SJSA1 (cell line): ENCODE measurements at places on chromosomes 11 and 22.
A peak's percentile ranks its signal among the peaks of the same experiment; 100 is the strongest.

DNA sequence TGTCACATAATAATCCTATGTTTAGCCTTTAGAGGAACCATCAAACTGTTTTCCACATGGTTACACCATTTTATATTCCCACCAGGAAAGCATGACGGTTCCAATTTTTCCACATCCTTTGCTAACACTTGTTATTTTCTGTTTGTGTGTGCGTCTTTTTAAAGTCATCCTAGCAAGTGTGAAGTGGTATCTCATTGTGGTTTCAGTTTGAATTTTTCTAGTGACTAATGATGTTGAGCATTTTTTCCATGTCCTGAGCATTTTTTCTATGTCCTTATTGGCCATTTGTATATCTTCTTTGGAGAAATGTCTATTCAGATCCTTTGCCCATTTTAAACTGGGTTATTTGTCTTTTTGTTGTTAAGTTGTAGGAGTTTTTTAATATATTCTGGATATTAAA lies 53.7 kb upstream of the DEPDC7 start:
- no peak for DNase-seq

DNA sequence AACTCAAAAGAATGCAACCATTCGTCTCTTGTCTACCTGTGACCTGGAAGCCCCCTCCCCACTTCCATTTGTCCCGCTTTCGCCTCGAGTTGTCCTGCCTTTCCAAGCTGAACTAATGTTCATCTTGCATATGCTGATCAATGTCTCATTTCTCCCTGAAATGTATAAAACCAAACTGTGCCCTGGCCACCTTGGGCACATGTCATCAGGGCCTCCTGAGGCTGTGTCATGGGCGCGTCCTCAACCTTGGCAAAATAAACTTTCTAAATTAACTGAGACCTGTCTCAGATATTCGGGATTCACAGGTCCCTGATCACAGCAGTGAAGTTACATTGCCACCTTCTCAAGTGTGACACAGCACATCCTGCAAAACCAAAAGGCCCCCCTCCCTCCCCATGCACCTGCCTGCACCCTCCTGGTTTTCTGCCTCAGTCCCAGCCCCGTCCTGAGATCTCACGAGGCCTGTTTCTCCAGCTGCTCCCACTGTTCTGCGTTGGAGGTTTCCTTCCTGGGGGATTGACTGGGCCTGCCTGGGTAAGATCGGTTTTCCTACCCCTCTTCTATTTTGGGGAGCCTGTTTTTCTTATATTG lies 1328.7 kb downstream of the TBC1D22A start:
- no peak for DNase-seq

DNA sequence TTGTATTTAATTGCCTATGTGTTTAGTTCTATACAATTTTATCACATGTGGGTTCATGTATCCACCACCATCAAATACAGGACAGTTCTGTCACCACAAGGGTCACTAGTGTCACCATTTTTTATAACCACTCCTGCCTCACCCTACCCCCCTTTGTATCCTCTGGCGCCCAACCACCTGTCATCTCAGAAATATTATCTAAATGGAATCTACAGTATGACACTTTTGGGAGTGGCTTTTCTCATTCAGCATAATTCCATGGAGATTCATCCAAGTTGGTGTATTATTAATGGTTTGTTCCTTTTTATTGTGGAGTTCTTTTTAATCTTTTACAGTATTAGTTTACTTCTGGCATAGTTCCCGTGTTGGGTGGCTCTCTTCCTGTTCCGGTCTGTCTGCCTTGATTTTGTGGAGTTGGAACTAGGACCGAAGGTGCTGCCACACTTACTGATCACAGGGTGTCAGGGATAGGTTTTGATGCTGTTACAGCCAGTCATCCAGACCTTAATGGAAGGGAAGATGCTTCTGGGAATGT lies 58.5 kb downstream of the TNRC6B start:
- no peak for DNase-seq

DNA sequence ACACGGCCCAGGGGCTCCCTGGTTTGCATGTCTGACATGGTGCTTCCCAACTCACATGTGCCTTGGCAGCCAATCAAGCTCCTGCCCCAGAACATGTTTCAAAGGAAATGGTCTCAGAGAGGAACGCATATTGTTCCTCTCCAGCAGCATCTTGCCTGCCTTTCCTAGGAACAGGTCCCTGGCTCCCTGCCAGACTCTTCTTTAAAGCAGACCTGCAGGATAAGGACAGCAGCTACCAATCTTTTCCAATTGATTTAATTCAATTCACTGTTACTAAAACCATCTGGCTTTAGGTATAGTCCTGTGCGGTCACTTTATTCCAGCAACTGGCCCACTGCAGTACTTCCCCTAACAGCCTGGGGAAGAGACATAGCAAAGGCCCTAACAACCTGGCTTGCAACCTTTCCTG lies 79.9 kb downstream of the AMBRA1 start:
- no peak for DNase-seq

GRCh38 chr11:93585758-93586157 lies 42.6 kb upstream of the SMCO4 start:
- no peak for DNase-seq

GRCh38 chr22:38056969-38057891 lies at the start of gene PICK1:
Gene PICK1 (plus strand): TSS chr22:38057404. CDS start chr22:38057810, 406 bp downstream.
- peak; percentile 87 for DNase-seq

GRCh38 chr11:72972496-72973128 lies 158.4 kb downstream of the ATG16L2 start:
- DNase-seq: no peak

DNA sequence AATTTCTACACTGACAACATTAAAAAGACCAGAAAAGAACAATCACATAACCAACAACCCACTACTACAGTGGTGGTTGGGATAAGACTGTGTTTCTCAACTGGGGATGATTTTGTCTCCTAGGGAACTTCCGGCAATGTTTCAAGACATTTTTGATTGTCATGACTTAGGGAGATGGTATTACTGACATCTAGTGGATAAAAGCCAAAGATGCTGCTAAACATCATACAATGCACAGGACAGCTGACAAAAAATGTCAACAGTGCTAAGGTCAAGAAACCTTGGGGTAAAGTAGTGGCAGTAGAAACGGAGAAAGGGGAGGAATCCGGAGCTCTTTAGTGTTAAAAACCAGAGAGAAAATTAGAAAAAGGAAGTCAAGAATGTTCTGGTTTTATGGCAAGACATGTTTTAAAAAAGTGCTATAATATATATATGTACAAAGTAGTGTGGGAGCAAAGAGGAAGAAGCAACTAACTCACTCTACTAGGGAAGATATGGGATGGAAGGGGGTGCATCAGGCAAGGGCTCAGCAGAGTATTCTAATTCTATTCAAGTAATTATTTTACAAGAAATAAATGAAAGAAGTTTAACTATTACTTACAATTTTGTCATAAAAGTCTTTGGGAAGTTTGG lies 37.2 kb downstream of the CKAP5 start:
- DNase-seq: no peak

DNA sequence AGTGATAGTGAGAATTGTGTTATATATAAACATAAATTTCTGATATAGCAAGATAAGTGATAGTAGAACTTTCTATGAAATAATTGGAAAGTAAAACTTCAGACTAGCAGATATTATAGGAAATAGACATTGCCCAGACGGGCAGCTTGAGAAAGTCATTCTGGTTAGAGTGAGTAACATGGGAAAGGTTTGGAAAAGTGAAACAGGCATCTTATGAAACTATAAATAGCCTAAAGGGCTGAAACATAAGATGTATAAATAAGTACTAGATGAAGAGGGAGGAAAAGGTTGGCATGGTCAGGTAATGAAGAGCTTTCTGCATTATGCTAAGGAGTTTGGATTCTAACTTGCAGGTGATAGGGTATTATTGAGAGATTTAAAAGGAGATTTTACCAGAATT lies 101.3 kb downstream of the DYNC2H1 start:
- DNase-seq: no peak

GRCh38 chr11:119166368-119167076 lies 2.0 kb upstream of the NLRX1 start:
- DNase-seq: peak; percentile 27

DNA sequence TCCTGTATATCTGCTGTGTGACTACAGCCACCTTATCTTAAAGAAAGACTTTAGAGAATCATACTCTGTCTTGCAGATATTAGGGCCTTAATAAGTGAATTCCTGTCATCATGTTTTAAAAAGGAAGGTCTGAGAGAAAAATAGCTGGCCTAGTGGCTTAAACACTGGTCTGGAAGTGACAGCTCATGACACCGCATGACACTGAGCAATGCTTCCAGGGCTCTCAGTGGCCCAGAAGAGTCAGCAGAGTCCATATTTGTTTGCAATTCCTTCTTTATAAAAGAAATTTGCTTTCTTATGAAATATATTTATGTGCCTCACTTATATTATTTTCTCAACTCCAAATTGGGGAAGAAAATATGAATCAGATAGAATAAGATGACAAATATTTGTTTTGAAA lies 33.0 kb downstream of the MMP20 start:
- DNase-seq: no peak

- DNase-seq: no peak
Measured at GRCh38 chr11:1012291-1012690, 24.2 kb downstream of the MUC6 start.

- no peak for DNase-seq
Measured at GRCh38 chr11:116946414-116946813, 109.0 kb upstream of the APOA1 start.

- no peak for DNase-seq
Measured at GRCh38 chr11:59355226-59355625, 3.5 kb upstream of the OR5AN1 start.

- DNase-seq: no peak
Measured at GRCh38 chr11:97231231-97231630, 841.4 kb downstream of the JRKL start.

- DNase-seq: peak; percentile 15
Measured at GRCh38 chr22:25399649-25400151, 164.8 kb upstream of the GRK3 start.

- no peak for DNase-seq
Measured at GRCh38 chr11:134380785-134381184, 31.3 kb downstream of the B3GAT1 start.

GRCh38 chr11:129989149-129989813 lies 13.4 kb downstream of the PRDM10 start:
- no peak for DNase-seq

DNA sequence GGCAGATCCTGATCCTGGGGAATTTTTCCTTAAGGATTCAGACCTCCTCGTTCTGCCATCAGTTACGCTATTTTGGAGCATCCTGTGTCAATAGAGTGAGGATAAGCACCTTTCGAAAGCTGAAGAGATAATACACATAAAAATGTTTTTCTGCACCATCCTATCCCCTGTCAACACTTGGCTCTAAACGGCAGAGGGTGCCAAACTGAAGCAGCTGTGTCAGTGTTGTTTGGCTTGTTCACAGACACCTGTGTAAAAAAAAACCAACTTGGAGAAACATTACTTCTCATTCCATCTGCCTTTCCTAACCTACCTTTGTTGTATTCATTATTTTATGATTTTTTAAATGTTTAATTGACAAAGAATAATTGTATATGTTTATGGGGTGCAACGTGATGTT lies 417.0 kb upstream of the DDI1 start:
- no peak for DNase-seq

DNA sequence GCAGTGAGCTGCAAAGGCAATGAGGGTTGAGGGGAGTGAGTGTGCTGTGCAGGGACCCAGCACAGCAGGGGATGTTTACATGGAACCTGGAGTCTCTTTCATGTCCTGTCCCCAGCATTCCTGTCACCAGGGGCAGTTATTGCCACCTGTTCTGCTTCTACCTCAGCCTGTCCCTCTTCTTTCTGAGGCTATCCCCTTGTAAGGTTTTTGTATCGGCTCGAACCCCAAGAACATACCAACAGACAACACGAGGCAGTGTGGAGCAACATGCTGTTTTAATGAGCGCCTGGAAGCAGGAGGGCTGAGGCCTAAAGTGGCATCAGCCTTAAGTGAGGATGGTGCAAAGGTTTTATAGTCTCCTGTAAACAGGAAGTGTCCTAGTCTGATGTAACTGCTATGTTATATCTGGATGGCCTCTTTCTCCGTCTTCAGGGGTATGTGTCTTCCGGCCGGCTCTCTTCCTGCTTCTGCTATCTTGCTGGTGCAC lies 3.9 kb downstream of the SCGB2A2 start:
- DNase-seq: no peak

GRCh38 chr11:103112364-103112763 lies 3.1 kb downstream of the DYNC2H1 start:
- DNase-seq: no peak

DNA sequence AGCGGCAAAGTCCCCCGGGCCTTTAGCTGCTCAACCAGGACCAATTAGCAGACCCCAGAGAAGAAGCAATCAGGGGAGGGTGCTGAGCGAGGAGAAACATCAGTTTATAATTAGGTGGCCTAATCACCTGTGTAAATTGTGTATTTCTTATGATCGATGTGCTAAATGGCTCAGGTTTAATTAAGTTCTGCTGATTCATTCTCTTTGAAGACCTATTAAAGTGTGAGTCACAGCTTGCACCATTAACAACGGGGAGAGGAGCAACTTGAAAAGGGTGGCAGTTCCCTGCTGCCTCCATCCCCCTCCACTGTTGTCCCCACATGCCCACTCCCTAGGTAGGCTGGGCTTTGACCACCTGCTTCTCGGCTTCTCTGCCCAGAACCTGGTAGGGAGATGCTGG lies 10.7 kb downstream of the ISX start:
- DNase-seq: no peak

GRCh38 chr11:74739546-74740270 lies 8.5 kb upstream of the CHRDL2 start:
- DNase-seq: no peak

GRCh38 chr22:49534386-49534785 lies 293.3 kb downstream of the BRD1 start:
- no peak for DNase-seq
